ENCODE measurements at places on chromosomes 16 and 17.
A peak's percentile ranks its signal among the peaks of the same experiment; 100 is the strongest.

DNA sequence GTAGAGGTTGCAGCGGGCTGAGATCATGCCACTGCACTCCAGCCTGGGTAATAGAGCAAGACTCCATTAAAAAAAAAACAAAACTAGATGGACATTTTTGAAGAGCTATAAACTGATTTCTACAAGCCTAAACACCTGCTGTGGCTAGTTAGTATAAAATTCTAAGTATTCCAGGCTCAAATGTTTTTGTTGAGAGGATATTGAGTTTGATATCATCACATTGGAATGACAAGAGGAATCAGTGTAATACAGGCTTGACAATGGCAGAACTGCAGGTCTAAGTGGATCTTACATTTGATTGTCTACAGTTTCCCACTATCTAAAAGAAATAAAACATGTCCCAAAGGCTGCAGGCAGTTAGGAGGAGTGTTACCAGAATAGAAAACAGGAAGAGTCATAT, 23.9 kb upstream of the DLX3 start:
- DNase-seq = no peak

DNA sequence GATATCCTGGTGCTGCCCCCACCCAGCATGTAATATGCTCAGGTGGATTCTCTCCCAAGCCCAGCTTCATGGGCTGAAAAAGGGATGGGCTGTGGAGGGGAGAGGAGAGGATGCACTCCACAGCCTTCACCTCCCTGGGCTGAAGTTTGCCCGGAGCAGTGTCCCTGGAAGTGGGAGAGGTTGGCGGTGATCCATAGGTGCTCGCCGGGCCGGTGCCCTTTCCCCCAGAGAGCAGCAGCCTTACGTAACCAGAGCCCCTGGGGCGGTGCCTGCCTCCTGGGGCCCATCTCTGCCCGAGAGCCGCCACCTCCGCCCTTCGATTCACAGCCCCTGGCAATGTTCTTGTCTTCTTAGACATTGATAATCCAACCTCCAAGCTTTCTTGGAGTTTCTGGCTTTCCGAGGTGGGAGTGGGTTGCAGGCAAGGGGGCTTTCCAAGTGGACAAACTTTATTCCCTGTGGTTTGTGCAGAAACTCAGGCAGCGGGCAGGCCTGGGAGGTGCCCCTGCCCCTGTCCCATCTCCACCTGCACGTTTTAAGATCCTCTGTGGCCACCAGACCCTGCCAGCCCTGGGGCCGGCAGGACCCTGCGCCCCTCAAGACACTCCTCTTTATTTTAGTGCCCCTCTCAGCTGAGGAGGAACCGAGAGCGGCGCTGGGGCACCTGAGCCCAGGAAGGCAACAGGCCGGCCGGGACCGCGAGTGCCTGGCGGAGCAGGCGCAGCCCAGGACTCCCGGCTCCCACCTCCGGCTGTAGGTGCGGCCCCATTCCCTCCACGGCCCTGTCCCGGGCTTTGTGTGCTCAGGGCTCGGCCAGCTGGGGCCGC, 3.1 kb upstream of the WDR90 start:
- DNase-seq = no peak

DNA sequence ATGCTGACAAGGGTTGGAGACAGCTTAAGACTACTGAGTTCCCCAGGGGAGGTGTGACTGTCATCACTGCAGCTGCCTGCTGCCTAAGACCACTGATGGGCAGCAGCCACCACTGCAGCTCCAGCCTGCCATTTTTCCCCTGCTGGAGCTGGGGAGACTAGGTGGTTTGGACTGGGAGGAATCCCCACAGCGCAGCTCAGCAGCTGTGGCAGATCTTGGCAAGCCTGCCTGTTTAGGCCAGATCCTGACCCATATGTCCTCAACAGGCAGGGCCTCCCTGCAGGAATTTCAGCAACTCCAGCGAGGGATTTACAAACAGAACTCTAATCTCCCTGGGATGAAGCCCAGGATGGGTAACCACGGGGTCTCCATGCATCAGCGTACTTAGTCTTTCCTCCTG, 356.4 kb upstream of the TOM1L1 start:
- no peak for DNase-seq

- DNase-seq = peak; percentile 42
Measured at GRCh38 chr17:59790910-59791309, 83.5 kb downstream of the VMP1 start.

DNA sequence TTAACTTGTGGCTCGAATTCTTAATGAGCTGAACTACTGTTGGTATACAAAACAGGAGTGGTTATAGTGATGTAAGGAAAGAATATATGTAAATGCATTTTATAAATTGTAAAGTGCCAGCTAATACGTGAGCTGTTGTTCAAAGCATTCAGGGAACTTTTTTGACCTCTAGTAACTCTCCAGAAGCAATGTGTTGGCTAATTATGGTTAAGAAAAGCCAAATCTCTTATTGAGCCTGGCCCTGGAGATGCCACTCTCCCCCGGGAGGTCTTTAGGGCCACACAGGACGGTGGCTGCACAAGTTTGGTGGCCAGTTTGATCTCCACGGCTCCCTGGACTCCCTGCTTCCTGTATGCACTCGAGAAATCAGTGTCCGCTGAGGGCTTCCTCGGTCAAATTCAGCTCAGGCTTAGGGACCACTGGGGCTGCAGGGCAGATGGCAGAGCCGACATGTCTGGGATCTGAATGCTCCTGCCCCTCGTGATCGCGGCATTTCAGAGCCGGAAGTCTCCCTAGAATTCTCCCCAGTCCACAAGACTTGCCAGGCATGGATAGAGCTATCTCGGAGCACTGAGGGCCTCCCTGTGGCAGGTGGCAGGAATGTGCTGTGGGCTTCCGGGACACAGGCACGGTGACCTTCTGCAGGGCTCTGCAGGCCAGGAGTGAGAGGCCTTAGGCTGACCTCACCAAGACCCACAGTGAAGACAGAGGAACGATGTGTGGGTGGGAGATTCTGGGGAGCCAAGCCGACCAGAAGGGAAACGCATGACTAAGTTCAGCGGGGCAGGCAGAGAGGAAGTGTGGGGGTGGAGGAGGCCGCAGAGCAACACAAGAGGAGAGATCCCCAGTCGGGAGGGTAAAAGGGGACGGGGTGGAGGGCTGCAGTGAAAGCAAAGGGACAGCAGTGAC, 18.6 kb upstream of the PITPNM3 start:
- DNase-seq = peak; percentile 13

- DNase-seq = peak; percentile 22
Measured at GRCh38 chr16:54193665-54194333, 92.8 kb downstream of the IRX3 start.

GRCh38 chr16:14353340-14353739, 276.7 kb downstream of the PARN start:
- DNase-seq = no peak

GRCh38 chr16:19864566-19864965, 20.1 kb downstream of the GPRC5B start:
- no peak for DNase-seq

- no peak for DNase-seq
Measured at GRCh38 chr16:48680881-48681280, 70.9 kb upstream of the N4BP1 start.

DNA sequence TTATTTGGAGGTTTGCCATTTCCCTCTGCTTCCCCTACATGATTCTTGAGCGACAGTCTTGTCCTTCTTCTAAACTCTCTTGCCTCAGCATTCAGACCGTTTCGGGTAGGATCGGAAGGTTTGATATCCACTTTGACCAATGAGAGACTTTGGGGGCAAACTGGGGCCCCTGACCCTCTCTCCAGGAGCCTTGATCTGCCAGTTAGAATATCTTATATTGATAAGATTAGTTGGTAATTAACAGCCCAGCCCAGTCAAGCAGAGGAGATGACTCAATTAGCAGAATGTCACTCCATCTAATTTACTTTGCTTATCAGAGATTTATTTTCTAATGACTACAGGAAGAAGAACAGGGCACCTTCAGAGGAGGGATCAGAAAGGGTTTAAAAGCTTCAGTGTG, 532.8 kb downstream of the XYLT1 start:
- DNase-seq = no peak

GRCh38 chr17:66906321-66907278, 57.9 kb upstream of the CACNG4 start:
- DNase-seq = peak; percentile 67

DNA sequence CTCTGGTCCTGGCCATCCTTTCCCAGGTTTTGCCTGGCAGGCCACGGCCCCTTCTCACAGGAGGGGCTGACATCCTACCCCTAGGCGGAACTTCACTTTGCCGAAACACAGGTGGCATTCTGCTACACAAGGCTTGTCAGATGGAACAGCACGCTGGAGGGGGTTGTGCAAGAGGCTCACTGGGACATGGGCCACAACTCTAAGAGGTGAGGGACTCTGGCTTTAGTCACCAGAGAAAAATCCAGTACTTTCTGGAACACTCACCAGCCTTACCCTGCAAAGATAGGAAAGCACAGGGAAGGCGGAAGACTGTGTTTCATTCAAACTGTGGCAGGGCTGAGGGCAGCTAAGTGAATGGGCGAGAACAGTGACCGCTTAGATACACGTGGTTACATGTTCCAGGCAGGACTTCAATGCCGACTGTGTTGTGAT, 18.3 kb downstream of the CDC42EP4 start:
- DNase-seq = no peak

DNA sequence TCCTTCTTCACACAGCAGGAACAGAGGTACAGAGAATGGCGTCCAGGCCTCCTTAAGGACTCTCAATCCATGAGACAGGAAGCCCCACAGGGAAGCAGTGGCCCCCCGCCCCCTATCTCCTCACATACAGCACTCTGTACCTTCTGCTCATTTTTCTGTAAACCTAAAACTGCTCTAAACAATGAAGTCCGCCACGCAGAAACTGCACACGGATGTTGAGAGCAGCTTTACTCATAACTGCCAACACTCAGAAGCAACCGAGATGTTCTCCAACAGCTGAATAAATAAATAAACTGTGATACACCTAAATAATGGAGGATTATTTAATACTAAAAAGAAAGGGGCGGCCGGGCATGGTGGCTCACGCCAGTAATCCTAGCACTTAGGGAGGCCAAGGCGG, 9.9 kb downstream of the TBC1D16 start:
- no peak for DNase-seq

Data from AML-193 (cell line).